ENCODE measurements at places on chromosomes 2 and 18.

- no peak for DNase-seq
These were observed 52.5 kb upstream of the STAM2 start for GRCh38 chr2:152227969-152228592.

DNA sequence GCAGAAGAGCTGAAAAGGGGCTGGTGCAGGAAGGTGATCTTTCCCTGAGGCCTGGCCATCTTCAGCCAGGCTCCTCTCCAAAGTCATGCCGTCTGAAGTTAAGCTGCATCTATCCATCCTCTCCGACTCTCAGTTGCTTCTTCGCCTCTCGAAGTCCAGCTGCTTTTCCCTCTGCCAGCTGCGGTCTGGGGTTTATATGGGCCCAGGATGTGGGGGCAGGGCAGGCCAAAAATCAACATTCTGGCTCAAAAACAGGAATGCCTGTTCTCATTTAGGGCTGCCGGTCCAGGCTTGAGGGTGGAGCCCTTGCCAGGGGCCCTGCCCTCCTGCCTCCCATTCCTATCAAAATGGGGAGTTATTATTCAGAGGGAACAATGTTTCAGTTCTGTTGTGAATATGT, 31.2 kb downstream of the CREG2 start:
- DNase-seq = no peak

DNA sequence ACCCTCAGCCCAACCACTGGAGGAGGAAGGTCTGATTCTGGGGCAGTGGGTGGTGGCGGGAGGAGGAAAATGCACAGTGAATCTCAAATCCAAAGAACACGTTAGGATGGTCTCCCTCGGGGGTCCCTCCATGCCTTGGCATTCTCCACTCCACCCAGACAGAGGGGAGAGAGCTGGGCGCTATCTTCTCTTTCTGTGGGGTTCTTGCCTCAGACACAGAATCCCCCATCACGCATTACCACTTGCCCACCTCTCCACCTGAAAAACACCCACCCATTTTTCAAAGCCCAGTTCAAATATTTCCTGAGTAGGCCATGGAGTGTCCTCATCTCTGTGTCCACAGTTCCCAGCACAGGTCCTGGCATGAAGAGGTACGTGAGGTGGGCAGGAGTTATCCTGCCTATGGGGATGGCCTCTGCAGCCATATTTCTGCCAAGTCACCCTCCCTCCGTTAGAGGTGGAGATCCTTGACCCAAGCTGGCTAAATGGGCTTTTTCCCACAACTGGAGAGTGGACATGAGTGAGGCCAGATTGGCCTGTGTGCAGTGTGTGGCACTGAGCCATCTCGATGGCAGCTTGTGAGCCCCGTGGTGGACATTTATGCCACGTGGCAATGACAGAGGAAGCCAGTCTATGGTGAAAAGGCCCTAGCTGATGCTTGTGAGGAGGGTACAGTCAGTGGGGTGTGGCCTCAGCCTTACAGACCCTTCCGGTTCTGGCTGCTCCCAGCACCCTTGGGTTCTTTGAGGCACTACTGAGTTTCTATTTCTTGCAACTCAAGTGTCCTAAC, 9.5 kb upstream of the TEX261 start:
- no peak for DNase-seq

- DNase-seq = no peak
These were observed 12.6 kb downstream of the LGALSL start for GRCh38 chr2:64466478-64467085.

DNA sequence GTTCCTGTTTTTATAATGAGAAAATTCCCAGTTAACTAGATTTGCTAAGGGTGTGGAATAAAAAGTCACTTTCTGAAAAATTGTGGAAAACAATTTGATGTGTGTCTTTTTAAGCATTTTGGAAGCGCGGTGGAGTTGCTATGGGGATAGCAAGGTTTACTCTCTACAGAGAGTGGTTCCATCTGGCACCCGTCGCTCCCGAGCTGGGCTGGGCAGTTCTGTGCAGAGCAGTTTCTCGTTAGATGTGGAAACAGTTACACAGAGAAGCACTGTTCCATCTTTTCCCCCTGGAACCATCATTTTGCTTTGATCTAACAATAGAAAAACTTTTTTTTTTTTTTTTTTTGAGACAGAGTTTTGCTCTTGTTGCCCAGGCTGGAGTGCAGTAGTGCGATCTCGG, 17.4 kb downstream of the LDLRAD4 start:
- no peak for DNase-seq

GRCh38 chr2:203484266-203485112, 50.6 kb downstream of the RAPH1 start:
- no peak for DNase-seq

- DNase-seq = no peak
These were observed 13.4 kb downstream of the ARHGAP15 start for GRCh38 chr2:143142598-143142997.

GRCh38 chr2:111251711-111252110, 131.0 kb downstream of the BCL2L11 start:
- DNase-seq = no peak

DNA sequence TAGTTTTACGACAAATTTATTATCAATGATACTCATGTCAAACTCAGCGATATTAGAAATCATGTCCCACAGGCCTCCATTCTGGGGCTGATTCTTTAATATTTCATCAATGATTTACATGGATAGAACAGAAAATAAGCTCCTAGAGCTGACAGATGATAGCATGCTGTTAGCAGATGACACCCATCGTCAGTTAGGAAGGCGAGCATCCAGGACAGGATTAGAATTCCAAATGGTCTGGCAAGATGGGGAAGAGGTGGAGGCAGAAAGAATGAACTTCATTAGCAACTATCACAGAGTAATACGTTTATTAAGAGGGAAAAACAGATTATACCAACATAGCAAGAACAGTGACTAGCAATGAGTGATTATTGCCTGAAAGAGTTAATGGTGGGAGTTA, 46.2 kb upstream of the ACVR1 start:
- no peak for DNase-seq

DNA sequence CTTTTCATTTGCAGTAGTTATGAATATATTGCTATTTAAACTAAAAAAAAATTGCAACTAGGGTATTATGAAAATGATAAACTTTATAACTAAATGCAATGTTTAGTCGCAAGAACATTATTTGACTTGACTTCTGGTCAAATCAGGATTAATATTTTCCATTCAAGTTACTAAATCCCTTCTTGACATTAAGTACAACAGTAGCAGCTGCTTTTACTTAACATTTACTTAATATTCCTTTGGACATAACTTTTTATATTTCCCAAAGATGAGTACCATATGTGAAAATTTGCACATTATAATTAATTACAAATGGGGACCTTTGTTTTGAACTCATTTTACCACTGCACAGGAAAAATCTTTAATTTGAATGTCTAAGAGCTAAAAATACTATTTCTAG, 74.0 kb downstream of the PMS1 start:
- no peak for DNase-seq

- no peak for DNase-seq
These were observed 123.5 kb upstream of the ZBTB14 start for GRCh38 chr18:5419030-5419429.

DNA sequence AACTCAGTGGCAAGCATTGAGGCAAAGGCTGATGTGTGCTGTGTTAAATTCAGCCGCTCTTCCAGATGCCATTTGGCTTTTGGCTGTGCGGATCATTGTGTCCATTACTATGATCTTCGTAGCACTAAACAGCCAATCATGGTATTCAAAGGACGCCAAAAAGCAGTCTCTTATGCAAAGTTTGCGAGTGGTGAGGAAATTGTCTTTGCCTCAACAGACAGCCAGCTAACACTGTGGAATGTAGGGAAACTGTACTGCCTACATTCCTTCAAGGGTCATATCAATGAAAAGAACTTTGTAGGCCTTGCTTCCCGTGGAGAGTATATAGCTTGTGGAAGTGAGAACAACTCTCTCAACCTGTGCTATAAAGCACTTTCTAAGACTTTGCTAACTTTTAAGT, 195.5 kb upstream of the RAB12 start:
- no peak for DNase-seq

DNA sequence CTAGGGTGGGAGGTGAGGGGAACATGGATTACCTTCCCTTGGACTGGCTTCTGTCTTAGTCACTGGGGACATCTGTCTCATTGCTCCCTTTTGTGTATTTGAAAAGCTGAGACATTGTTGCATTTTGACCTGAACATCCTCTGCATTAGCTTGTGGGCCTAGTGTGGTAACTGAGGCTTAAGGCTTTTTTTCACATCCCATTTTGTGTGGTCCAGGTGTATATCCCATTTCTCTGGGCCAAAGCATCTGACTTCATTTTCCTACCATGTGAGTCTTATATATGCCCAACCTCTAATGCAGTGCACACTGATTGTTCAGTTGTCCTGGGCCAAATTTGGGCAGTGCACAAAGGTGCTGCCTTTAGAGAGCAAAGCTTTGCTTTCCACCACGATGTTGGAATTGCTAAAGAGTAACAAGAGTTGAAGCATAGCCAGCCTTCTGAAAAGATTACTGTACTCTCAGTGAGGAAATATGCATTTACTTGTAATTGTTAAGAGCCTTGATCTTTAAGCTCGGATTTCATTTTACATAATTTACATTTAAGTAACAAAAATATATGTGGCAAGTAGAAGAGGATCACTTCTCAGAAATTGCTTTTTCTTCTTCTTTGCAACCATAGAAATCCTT, 13.3 kb downstream of the PRKCE start:
- DNase-seq = no peak

DNA sequence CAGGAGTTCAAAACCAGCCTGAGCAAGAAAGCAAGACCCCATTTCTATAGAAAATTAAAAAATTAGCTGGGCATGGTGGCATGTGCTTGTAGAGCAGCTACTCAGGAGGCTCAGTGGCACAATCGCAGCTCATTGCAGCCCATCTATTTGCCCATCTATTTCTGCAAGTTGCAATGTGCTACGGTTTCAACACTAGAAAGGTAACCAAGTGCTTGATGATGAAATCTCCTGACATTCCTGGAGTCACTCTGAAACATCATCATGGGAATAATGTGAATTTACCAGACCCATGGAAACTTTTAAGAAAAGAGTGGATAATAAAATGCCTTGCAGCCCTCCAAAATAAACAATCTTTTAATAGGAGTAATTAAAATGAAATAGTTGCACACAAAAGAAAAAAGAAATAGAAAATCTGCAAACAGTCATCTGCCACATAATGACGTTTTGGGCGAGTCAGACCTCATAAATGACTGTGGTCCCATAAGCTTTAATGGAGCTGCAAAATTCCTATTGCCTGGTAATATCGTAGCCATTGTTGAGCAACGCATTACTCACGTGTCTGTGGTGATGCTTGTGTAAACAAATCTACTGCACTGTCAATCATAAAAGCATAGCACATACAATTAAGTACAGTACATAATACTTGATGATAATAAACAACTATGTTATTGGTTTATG, 46.6 kb upstream of the AMMECR1L start:
- peak; percentile 44 for DNase-seq

DNA sequence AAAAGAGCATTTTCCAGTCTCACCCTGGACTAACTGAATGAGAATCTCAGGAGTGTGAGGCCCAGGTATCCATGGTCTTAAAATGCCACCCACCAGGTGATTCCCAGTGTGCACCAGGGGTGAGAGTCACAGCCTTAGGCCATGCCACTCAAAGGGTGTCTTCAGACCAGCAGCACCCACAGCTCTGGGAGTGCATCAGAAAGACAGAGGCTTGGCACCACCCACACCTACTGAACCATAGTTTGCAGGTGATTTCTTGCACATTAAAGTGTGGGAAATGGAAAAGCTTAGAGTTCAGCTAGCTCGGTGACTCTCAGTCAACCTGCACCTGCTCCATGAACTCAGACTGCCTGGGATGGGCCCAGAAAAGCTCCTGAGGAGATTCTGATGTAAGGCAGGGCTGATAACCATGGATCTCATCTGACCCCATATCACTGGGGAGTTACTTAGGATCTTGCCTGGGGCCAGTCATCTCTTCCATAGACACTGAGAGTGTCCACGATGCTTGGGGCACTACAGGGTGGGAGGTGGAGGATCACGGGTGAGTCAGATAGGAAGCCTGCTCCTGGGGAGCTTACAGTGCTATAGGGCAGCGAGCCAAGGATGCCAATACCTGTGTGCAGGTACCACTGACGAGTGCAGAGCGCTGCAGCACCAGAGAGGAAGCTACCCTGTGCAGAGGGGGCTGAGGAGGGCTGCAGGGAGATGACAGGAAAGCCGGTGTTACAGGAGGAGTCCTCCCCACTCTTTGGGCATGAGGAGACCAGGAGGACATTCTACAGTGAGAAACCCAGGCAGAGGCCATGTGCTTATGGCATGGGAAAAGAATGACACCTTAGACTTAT, 4.6 kb downstream of the IL37 start:
- DNase-seq = no peak

DNA sequence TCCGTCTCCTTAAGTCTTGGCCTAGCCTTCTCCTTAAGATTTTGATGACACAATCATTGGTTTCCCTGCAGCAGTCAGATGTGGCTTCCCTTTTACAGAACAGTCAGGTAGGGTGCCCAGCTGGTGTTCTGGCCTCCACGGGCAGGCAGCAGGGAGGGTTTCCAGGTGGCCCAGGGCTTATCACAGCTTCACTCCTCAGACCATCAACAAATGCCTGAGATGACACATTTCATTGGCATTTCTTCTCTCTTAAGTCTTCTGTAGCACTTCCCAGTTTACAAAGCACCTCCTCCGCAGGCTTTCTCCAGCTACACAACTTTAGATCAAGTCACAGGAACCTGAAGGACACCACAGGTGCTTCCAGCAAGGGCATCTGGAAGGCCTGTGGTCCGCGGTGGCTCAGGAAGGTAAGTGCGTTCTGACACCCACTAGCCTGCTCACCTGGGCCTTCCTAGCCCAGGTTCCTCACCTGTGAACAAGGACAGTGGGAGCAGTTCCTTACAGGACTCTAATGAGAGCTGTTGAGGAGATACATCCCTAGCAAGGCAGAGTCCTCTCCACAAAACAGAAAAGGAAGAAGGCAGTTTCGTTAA, 37.6 kb downstream of the PTPN18 start:
- no peak for DNase-seq

- DNase-seq = no peak
These were observed 130.6 kb downstream of the ZEB2 start for GRCh38 chr2:144389151-144389929.

GRCh38 chr18:74496508-74497323, 553 bp downstream of the CNDP2 start:
- DNase-seq = no peak

DNA sequence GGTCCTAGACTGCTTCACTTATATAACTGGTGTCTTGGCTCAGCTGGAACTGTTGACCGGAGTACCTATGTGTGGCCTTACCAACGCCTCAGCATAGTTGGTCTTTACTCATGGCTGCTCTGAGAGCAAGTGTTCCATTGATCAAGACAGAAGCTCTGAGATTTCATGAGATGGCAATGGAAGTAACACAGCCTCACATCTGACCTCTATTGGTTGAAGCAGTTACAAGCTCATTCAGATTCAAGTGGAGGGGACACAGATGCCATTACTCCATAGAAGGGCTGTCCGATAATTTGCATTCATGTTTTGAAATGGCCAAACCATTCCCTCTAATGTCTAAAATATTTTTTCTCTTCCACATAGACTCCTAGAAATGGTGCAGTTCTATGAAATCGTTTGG, 46.4 kb upstream of the STK39 start:
- DNase-seq = no peak

GRCh38 chr2:186560254-186560653, 29.6 kb upstream of the ITGAV start:
- no peak for DNase-seq
